ENCODE measurements at places on chromosomes 7 and 10.

- no peak for DNase-seq
Measured at GRCh38 chr7:143884969-143885559, 16.9 kb downstream of the TCAF1 start.

DNA sequence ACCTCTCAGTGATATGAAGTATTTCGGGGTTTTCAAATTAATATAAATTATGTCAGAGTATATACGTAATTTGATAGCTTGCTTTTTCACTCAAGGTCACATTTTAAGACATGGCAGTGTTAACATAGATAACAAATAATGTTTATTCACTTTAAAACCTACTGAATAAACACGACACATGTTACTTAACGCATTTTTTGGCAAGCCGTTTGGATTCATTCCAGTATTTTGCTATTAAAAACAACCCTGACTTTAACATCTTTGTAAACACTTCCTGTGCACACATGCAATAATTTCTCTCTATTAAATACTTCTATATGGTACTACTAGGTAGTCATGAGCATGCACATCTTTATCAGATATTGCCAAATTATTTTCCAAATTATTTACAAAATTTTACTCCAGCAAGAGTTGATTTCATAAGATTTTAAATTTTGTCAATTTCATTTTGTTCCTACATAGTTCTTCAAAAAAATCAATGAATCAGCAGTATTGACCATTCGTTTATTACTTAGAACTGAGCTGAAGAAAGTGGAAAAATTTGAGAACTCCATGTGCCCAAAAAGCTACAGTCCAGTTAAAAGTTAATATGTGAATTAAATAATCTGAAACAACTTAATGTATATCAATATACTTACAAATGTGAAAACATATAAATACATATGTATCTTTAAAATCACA, 26.8 kb upstream of the THSD7A start:
- no peak for DNase-seq

DNA sequence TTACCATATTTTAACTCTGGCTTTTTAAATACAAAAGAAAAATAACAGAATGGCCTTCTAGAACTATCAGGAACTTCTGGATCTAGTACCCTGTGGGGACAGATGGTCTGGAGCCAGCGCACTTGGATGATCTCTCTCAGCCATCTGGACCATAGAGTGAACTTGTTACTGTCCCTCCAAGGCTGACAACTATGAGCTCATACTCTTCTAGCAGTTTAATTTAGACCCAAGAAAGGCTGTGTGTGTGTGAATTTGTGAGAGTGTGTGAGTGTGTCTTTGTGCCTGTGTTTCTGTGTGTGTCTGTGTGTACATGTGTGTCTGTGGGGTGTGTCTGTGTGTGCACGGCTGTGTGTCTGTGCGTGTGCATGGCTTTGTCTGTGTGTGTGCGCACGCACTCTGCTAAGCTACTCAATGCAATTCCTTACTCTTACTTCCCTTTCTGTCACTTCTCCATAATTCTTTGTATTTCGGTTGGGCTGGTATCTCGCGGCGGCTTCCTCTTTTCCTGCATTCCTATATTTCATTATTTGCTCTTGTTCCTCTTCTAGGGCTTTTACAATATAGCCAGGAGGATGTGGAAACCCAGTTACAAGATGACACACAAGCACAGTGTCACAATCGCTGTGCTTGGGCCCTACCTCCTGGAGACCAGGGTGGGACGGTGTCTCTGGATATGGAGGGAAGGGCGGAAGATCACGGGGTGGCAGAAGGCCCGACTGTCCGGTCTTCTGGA, 51.9 kb downstream of the IKZF1 start:
- DNase-seq = no peak

- DNase-seq = no peak
Measured at GRCh38 chr10:95759233-95759826, 3.4 kb downstream of the ENTPD1 start.

DNA sequence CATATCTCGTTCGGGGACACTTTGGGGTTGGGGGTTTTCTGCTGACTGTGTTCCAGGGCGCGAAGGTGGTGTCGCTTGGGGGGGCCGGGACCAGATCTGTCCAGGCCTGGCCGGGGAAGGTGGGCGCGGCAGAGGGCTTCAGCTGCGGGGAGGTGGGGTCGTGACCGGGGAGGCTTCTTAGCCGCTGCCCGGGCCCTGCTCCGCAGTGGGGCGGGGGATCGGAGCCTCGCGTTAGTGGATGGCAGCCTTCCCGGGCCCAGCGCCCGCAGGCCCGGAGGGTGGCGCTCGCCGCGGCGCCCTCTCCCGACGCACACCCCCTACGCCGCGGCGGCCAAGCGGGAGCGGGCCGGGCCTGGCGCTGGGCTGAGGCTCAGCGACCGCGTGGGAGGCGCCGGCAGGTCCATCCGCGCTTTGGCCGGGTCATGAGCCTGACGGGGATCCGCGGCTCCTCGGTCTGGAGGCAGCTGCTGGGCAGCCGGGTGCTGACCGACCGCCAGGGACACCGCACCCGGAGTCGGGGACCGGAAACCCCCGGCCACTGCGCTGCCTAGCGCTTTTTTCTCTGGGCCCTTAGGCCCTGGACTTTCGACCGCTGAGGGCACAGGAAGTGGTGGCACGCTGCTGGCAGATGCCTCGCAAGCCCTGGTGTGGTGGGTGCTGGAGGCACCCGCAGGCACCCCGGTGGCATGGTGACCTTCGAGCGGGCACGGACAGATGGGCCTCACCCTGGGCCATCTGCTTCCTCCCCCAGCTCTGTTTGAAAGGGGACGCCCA, 1.2 kb downstream of the AGAP3 start:
- no peak for DNase-seq

GRCh38 chr10:80078448-80079311, at the start of gene TMEM254:
Gene TMEM254, plus strand, starts transcription at chr10:80078665. Its CDS starts 35 bp downstream, at chr10:80078700.
- peak; percentile 73 for DNase-seq

DNA sequence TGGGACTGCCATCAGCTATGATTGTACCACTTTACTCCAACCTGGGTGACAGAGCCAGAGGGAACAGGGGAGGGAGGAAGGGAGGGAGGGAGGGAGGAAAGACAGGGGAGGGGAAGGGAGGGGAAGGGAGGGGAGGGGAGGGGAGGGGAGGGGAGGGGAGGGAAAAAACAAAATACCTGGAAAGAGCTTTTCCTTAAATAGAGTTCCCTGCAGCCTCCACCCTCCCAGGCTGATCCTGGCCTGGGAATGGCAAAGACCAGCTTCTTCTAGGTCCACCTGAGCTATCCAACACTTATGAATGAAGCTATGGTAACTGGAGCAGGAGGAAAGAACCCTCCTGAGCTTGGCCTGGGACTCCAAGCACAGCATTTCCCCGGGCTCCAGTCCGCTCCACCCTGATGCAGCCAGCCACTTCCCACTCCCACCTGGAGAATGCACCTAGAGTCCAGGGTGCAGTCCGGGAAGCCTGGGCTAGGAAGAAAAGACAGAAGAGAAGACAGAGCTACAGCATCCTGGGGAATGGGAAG, 66.1 kb downstream of the GRID1 start:
- no peak for DNase-seq

GRCh38 chr7:38658921-38659320, 27.7 kb upstream of the AMPH start:
- no peak for DNase-seq

DNA sequence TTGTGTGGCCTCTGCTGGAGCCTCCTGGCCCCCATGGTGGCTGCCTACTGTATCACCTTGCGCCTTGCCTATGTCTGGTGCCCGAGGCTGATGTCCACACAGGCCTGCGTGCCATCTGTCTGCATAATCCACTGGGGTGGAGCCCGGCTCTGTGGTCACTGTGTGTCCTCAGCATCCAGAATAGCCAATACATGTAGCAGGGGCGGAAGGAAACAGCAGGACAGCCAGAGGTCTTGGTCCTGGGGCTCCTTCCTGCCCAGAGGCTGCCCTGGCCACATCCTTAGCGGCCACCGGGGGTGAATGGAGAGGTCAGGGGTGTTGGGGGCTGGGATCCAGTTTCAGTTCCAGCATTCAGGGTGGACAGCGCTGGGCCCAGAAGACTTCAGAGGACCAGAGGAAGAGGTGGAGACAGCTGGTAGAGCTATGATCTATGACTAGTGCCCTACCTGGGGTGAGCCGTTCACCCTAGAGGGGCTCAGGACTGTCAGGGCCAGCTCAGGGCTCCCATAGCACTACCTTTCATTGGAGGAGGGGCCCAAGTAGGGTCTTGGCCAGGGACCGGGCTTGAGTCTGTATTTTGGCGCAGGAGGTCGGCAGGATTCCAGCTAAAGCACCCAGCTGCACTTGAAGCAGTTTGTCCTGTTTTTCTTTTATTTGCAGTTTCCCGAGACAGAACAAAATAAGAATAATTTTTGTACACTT, 15.9 kb downstream of the YKT6 start:
- DNase-seq = no peak

DNA sequence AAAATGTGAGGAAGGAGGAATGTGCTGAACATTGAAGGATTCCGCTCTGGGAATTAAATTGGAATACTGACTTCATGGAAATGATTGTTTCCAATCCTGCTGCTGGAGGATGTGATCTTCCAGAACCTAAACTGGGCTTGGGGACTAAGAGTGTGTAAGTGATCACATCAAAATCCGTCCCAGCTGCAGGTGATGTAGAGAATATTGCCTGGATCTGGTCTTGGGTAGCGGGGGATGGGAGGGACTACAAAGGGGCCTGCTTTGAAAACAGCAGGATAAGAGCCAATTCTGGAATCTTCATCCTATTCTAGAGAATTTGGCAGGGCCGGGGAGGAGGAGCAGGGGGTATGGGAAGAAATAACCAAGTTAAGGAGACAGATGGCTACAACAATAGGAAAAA, 552.2 kb upstream of the FZD8 start:
- no peak for DNase-seq

DNA sequence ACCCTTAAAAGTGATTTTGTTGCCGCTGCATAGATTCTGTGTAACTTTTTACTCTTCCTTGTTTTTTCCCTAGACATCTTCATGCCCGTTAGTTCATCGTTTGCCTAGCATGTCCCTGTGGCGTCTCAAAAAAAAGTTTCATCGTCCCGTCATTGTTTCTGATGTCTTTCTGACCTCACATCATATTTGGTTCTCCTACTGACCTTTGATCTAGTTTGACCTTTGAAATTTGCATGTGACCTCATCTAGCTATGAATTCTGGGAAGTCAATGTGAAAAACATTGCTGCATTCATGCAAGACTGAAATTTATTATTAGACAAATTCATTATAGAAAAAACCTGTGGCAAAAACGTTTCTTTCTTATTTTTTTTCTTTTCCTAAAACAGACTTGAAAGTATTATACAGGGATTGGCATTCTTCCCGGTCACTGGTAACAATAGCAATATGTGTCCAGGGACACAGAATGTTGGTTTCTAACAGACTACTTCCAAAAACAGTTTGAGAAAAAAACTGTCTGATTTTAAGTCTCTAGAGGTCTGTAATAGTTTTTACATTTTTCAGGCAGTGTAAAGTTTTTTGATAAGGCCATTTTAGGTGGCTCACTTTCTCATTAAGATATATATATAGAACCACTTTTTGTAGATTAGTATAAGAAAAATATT, 280.9 kb downstream of the USP6NL start:
- DNase-seq = no peak

DNA sequence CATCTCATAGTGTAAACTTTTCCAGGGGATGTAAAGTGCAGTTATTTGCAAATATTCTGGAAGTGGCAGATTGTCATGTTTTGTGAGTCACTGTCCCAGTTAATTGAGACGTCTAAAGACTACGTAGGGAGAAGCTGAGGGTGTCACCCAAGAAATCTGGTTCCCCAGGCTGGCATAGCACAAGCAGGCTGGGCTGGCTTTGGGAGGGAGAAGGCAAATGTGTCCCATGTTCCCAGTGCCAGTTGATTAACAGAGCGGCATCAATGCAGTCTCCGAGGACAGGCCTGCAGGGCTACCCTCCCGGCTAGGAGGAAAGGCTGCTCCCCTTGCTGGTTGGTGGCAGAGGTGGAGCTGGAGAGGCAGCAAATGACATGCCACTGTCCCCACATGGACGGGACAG, 388.3 kb upstream of the MKI67 start:
- DNase-seq = no peak

GRCh38 chr7:130900471-130901076, 166.6 kb upstream of the KLF14 start:
- no peak for DNase-seq

- no peak for DNase-seq
Measured at GRCh38 chr7:139915864-139916716, 87.0 kb downstream of the TBXAS1 start.

DNA sequence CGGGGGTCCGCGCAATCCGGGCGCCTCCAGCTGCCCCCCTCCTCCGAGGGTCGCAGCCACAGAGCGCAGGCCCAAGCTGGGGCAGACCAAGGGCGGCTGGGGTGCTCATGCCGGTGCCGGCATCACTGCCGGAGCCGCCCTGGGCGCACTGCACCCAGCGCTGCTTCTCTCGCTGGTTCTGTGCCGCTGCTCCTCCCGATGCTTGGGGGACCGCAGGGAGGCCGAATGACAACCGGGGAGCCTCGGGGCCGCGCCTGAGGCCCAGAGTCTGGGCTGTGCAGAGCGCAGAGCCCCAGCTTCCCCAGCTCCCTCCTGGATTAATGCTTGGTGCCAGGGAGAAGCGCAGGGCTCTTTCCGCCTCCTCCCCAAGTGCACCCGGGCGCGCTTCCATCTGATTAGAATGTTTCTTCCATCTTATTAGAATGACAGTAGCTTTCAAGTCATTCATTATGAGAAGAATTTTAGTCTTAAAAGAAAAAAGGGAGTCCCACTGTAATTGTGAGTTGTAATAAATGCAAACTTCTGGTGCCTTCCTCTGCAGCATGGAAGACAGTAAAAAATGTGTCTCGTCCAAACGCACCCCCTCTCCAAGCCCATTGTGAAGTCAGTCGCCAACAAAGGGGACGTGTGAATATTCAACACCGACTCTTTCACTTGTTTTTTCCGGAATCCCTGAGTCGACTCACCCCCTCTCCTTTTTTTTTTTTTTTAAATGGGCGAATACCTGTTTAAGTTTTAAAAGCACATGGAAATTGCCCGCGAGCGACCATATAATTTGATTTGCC, 19.5 kb upstream of the PTF1A start:
- no peak for DNase-seq

DNA sequence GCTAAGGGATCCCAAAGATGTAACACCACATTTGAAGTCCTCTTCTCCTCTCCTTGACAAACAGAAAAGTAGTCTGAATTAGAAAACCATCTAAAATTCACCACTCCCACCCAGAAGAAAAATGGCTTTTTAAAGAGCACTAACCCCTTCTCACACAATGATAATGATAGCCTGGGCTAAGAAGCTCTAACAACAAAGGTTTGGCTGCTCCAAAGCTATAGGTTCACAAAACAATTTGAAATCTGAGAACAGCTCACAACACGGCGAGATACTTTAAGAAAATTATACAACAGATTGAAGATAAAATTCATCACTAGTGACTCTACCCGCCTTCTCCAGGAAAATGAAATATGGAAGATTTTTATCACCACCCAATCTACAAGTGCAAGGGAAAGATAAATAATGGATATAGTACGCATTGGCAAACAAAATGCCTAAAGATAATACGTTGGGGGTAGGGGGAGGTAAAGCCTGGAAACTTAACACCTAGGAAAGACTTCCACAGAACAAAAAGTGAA, 7.4 kb downstream of the ITGB1 start:
- DNase-seq = no peak

- DNase-seq = no peak
Measured at GRCh38 chr10:96275685-96276418, 4.5 kb upstream of the BLNK start.
